ENCODE measurements at places on chromosomes 11 and 22. TPM values are rescaled to one million over a fixed set of nuclear protein-coding genes. Genes with fewer than 3 reads are reported as not detected.

Gene OR4D5
- total RNA-seq, result not detected

Gene FOLR1
- total RNA-seq, result 0.68 TPM

Gene BEST1
- total RNA-seq, result not detected

Gene SERPINH1
- 552 TPM for total RNA-seq

Gene GGTLC2
- not detected for total RNA-seq

- DNase-seq, result peak; percentile 20
Measured at GRCh38 chr11:119567688-119568582, 145.0 kb upstream of the THY1 start.

- peak; percentile 75 for DNase-seq
Measured at GRCh38 chr11:46247659-46248058, 29.8 kb upstream of the CREB3L1 start.

GRCh38 chr11:65036931-65037330 is 4.1 kb upstream of the SAC3D1 start:
- no peak for DNase-seq

- no peak for DNase-seq
Measured at GRCh38 chr11:1307163-1307870, 2.1 kb downstream of the TOLLIP start.

- DNase-seq, result no peak
Measured at GRCh38 chr11:76695771-76696170, 25.2 kb upstream of the LRRC32 start.

DNA sequence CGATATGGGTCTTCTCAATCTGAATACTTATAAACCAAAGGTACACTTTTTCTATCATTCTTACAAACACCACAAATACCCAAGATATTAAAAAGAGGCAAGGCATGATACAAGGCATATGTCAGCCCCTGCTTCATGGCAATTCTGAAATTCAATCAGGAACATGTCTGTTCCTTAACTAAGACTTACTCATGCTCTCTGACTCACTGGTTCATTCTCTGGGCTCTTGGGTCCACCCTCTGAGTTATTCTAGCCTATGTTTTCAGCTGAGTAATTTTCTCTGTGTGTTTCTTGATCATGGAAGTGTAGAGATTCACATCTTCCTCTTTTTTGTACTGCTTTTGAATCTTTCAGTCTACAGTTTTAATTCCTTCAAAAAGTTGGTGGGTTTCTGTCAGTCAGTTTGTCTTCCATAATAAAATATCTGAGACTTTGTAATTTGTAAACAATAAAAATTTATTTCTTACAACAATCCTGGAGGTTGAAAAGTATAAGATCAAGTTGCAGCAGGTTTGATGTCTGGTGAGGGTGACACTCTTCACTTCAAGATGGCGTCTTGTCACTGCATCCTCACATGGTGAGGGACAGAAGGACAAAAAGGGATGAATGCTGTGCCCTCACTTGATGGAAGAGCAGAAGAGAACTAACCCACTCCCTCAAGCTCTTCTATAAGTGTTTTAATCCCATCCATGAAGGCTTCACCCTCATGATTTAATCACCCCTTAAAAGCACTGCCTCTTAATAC is 211.7 kb downstream of the FAM76B start:
- DNase-seq, result no peak

DNA sequence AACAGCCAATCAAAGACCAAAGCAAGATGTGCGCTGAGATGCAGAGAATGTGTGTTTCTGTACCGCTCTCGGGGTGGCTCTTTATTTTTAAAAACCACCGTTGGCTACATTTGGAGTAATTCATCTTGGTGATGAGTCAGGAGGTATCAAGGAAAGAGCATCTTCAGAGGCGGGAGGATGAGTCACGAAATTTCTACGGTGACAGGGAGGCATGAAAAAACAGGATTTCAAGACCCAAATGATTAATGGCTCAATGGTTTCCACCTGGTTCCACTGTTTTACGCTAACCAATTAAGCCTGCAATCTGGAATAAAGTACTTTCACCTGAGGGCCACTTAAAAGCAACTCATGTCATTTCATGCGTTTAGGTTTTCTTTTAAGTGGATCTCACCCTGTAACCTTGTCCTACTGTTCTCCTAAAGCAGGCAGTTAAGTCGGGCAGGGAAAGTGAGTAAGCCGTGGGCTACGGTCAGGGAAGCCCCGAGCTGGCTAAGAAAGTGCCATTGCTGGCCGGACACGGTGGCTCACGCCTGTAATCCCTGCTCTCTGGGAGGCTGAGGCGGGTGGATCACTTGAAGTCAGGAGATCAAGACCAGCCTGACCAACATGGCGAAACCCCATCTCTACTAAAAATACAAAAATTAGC is 74.6 kb downstream of the CELSR1 start:
- no peak for DNase-seq

DNA sequence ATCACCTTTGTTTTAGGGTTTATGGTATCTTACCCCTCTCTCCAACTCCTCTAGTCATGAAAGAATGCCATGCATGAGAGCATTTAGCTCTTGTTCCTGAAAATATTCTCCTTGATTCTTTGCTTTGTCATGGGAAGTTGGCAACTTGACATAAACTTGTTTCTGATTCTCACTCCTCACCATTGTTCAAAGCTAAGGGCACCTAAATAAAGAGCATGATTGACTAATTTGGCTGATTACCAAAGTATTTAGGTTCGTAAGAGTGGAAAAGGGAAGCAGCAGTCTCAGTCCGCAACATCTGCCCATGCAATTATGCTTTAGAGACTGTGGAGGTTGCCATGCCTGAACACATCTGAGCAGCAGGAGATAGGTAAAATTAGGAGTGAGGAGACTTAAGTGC is 26.4 kb downstream of the OR52K1 start:
- DNase-seq, result no peak

- DNase-seq, result no peak
Measured at GRCh38 chr11:91366816-91367215, 857.8 kb upstream of the FAT3 start.

DNA sequence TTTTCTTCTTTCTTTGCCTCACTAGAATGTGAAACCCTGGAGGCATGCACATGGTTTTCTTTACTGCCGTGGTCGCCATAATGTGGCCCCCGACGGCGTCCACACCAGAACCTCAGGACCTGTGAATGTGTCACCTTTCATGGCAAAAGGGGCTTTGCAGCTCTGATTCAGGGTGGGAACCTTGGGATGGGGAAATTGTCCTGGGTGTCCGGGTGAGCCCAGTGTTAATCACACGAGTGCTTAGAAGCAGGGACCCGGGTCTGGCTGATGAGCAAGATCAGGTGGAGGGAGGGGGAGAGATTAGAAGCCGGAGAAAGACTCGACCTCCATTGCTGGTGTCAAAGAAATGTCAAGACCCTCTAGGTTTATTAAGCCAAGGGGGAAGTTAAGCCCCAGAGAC is 74.7 kb upstream of the SHISAL1 start:
- no peak for DNase-seq

DNA sequence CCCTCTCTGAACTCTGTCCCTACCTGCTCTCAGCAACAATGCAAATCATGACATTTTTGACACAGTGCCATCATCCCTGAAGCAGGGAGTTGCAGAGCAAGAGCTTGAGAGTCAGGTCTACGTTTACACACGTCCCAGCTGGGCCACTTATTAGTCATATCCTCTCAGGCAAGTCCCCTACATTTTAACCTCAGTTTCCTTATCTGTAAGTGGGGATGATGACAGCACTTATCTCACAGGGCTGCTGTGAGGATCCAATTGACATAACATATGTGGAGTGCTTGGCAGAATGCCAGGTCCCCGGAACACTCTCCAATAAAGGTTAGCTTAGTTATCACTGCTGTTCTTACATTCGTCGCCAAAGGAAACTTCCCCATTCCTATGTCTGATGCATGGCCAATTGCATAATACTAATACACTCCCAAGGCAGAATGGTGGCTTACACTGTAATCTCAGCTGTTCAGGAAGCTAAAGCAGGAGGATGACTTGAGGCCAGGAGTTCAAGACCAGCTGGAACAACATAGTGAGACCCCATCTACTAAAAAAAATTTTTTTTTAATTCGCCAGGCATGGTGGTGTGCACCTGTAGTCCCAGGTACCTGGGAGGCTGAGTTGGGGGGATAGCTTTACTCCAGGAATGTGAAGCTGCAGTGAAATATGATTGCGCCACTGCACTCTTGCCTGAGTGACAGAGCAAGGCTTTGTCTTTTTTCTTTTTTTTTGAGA is 16.6 kb downstream of the ASCC2 start:
- peak; percentile 88 for DNase-seq

DNA sequence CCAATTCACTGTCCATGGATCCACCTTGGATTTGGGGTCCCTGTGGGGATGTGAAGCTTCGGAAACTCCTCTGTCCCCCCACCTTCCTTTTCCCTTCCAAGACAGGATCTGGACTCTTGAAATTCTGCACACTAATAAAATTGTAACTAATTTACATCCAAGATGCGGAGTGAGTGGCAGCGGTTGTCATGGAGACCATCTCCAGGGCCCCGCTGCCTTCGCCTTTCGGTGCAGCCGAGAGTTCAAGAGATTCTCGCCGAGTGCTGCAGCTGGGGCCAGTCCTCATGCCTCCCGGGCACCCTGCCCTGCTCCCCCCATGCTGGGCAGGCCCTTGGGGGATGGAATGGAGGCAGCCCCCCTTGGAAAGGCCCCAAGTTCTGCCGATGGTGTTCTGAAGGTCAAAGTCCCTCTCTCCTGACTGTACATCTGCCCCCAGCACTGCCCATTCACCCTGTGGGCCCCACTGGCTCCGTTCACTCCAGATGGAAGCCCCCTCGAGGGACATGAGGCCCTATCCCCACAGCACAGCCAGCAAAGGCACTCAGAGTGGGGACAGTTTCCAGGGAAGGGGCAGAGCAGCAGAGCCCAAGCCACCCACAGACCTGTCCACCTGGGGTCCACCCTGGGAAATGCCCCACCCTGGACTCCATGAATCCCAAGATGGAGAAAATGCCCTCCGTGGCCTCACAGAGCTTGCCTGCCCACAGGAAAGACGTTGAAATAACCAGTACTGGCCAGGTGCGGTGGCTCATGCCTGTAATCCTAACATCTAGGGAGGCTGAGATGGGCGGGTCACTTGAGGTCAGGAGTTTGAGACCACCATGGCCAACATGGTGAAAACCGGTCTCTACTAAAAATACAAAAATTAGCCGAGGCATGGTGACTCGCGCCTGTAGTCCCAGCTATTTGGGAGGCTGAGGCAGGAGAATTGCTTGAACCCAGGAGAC is 25.9 kb downstream of the IGLL1 start:
- DNase-seq, result no peak

DNA sequence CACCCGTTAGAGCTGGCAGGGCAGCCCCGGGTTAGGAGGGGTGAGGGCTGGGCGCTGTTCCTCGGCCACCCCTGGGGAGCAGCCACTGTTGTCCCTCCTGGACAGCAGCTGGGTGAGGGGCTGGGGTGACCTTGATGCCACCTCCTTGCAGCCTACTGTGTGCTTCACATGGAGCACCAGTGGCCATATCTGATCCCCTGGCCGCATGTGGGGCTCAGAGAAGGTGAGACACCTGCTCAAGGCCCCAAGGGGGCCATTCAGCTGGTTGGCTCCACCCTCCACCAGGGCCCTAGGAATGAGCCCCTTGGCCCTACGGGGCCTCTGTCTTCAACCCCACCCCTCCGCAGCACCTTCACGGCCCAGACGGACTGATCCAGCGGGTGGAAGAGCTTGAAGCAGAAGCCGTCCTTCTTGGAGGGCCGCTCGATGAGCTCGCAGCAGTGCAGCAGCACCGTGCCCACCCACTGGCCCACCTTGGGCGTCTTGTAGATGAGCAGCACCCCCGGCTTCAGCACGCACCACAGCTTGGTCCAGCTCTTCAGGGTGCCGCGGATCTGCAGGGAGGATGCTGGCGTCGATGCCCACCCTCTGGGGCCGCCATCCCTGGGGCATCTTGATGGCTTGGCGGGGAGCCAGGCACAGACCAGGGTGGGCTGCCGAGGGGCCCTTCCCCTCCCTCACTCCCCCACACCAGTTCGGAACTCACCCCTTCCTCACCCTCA is 44.9 kb downstream of the OSBPL5 start:
- DNase-seq, result no peak

DNA sequence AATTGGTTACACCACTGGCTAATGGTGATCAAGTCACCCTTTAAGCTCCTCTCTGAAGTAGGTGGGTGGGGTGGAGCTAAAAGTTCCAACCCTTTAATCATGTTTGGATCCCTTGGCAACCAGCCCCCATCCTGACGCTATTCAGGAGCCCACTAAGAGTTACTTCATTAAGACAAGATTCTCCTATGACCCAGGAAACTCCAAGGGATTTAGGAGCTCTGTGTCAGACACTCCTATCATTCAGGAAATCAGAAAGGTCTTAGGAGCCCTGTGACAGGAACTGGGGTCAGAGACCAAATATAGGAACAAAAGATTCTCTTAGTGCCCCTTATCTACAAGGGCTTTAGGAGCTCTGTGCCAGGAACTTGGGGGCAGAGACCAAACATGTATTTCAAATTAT is 141.3 kb downstream of the ATG16L2 start:
- peak; percentile 13 for DNase-seq

GRCh38 chr11:42462558-42463310 is 849.1 kb upstream of the API5 start:
- no peak for DNase-seq

GRCh38 chr11:14212986-14213385 is 146.0 kb downstream of the RRAS2 start:
- no peak for DNase-seq

DNA sequence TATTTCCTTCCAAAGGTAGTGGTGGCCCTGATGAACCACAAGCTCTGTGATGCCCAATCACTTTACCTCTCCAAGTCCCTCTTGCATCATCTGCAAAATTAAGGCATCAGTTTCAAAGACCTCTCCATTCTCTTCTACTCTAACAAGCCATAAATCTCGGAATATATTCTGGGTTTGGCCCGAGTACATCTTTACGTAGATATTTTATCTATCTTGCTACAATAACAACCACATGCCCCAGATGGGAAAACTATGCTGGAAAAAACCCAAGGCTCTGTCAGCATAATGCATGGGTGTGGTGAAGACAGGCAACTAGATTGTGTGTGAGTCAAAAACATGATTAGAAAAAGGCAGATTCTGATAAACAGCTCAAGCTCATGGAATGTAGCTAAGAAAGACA is 228.2 kb upstream of the BLID start:
- no peak for DNase-seq

- no peak for DNase-seq
Measured at GRCh38 chr11:22742157-22742613, 75.8 kb downstream of the GAS2 start.

DNA sequence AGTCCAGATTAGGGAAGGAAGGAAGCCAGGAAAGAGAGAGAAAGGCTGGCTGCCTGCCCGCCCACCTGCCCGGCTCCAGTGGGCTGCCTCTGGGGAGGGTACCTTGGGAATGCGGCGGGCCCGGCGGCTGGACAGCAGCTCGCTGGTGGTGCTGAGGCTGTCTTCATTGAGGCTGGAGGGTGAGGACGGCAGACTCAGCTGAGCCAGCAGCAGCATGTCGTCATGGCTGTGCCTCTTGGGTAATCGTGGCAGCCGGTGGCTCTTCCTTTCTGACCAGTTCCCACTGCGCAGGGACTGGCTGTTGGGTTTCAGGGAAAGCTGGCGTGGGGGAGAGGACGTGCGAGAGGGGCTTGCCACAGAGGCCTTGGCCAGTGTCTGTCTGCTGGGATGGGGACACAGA is 32.9 kb downstream of the RPL27A start:
- peak; percentile 48 for DNase-seq

DNA sequence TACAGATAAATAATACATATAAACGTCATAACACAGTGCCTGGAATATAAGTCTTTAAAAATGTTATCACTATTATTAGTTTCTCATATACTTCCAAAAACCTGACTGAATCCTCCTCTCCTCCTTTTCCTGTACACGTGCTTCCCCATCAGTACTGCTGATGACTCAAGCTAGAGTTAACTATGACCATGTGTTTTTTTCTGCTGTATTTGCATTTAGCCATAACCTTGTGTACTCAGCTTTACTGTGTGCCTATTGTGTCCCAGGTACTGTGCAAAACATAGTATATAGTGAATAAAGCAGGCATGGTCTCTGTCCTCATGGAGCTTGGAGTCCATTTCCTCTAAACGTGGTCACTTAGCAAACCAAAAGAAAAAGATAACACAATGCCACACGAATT is 56.5 kb upstream of the ARHGAP32 start:
- DNase-seq, result peak; percentile 26

Measured in dermis blood vessel endothelial cell (primary cell).